Gastroesophageal sphincter (tissue), 4 donors: ENCODE measurements at places on chromosomes 11 and 22.

DNA sequence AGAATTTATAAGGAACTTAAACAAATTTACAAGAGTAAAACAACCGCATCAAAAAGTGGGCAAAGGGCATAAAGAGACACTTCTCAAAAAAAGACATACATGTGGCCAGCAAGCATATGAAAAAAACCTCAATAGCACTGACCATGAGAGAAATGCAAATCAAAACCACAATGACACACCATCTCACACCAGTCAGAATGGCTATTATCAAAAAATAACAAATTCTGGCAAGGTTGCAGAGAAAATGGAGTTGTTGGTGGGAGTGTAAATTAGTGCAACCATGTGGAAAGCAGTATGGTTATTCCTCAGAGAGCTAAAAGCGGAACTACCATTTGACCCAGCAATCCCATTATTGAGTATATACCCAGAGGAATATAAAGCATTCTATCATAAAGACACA is 866.8 kb upstream of the TENM4 start:
- no peak for ATAC-seq

- ATAC-seq = no peak
Measured at GRCh38 chr11:2094354-2095197, 44.6 kb downstream of the IGF2 start.

- no peak for ATAC-seq
Measured at GRCh38 chr11:68035266-68035876, 3.5 kb upstream of the TCIRG1 start.

DNA sequence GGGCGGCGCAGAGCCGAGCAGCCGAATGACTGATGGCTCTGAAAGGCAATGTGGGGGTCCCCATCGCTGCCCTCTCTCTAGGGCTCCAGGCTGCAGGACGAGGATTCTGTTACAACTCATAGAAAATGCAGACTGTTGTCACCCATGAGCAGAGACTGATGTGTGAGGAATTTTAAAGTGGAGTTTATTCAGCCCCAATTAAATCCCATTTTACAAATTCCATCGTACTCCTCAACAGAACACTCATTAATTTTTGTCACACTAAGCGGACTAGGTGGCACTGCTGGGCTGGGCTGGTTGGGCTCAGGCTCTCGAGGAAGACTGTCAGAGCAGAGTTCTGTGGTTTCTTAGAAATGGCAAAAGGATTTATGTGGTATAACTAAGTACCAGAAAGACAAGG is 102.6 kb upstream of the SPON1 start:
- ATAC-seq = no peak

DNA sequence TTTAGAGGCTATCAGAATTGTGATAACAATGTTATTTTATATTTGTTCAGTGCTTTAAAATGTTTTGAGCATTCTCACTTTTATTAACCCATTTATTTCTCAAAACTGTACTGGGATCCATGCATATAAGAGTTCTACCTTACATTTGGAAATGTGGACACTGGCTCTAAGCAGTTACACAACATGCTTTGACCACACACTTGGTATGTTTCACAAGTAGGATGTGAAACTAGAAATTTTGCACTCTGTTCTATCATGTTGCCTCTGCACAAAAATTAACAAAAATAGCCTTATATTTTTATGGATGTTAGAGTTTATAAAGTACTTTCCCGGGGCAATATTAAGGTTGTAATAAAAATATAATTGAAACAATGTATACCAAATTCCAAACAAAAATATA is 126.9 kb upstream of the CHORDC1 start:
- no peak for ATAC-seq
